ENCODE measurements at places on chromosomes 5 and 9.

DNA sequence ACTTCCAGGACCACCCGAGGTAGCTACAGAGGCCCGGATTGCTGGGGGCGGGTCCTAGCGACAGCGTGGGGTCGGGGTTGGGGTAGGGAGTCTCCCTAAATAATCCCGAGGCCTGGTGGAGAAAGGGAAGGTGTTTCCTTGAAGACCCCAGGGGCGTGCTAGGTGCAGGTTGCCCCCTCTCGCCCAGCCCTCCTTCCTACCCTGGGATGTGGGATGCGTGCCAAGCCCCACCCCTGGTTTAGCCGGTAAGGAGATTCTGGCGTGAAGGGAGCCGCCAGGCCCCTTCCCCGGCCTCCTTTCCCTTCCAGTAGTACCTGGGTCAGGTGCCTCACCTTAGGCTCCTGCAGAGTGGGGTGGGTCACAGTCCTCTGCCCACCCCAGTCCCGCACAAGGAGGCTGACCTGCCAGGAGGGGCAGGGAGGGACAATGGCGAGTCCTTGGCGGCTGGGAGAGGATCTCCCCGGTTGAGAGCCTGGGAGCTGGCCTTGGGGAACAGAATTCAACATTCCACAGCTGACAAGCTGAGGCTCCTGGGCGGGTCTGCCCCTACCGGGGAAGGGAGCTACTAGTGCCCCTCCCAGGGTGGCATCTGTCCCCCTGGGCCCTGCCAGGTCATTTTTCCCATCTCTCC is 674 bp downstream of the TSPAN17 start:
- peak; percentile 24 for DNase-seq

DNA sequence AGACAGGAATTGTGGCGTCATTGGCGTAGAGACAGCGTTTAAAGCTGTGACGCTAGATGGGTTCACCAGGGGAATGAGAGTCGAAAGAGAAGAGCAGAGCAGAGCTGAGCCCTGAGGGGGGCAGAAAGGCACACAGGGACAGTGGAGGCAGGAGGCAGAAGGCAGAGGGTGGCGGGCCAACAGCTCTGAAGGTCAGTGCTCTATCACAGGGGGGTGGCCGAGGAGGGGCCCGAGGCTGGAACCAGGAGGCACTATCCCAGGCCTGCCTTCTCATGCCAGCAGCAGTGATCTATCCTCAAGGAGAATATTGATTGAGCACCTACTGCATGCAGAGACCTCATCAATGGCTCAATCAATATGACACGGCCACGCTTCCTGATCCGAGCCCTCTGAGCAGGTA is 132.4 kb downstream of the KCNIP1 start:
- DNase-seq = no peak

DNA sequence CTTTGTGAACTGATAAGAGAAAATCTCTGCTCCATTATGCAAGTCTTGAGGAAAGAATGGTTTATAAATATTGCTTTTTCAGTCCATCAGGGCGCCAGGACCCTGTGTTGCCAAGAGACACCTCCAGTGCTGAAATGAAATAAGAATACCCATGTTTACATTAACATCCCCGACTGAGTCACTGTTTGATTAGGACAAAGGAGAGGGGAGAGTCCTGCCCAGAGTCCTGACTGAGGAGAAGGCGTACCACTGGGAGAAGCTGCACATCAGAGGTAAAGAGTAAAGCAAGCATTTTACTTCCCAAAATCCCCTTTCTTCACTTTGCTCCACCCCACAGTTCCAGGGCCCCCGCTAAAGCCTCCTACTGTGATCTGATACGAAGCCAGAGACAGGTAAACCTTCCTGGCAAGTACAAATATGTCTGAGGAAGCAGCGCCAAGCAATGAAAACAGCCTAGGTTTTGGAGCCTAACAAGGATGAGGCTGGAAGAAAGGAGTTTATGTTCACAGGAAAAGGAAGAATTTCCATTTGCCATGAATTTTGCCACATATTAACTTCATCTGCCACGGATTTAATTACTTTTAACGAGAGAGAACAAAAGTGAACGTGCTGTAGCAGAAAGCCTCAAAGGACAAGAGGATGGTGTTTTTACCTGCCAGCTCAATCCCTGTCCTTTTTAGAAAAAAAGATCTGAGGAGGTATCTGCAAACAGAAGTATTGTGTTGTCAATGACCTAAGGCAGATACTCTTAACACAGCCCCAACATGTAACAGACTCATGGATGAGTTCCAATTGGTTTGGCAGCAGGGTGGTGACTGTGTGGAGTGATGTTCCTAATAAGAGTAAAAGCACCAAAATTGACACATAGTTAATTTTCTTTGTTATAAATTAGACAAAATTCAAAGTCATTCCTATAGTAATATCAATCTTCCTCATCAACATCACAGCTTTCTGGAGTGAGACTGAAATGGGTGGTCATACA is 209.4 kb upstream of the TLE4 start:
- DNase-seq = no peak

DNA sequence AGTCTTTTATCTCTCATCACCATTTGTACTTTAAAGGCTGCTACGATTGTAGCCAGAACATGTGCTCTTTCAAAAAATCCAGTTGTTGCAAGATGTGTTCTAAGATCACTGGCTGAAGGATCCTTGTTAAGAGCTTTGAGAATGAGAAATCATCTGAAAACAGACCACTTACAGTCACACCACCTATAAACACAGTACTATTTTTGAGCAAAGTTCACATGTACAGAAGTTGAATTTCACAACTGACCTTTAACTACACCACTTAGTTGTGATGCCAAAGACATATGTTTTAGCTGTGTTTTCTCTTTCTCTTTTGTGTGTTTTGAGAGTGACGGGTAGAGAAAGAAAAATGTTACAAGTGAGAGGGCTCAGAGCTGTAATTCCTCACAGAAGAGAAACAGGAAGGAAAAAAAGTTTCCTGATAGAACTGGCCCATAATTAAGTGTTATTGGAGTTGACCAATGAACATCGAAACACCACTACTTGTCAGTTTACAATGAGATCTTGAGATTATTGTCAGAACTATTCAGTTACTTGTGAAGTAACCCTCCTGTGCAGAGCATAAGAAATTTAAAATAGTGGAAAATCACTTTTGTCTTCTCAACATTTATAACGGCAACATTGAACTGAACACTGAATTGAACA is 245.4 kb downstream of the MLLT3 start:
- DNase-seq = no peak

- no peak for DNase-seq
Observed at GRCh38 chr5:125045646-125046045, 299.2 kb upstream of the ZNF608 start.

DNA sequence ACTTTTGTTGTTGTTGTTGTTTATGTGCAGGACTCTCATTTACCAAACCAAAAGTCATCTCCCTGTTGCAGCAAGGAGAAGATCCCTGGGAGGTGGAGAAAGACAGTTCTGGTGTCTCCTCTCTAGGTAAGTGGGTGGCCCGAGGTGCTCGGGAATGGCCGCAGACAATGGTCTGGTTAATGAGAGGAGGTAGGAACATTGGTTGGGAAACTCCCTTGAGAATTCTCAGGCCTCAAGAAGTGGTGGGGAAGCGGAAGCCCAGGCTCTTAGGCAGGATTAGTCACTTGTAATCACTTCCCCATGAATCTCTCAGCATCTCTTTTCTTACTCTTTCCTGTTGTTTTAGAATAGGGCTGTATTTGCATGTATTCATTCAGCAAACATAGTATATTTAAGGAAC is 7.2 kb downstream of the ZNF354B start:
- no peak for DNase-seq

DNA sequence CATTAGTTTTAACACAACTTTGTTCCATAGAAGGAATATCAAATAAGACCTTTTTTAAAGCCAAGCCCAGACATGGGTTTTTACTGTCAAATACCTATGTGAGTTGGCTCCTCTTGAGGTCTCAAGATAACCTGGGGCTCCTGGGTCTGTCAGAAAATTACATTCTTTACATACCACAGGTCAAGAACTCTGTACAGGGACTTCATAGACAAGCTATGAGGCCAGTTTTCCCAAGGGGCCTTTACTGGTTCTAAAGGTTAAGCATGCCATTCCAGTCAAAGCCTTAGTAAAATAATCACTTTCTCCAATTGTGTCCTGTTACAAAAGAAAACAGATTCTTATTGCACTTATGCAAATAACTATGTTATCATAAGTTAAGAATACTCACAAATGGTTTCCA is 15.5 kb upstream of the SMC2 start:
- DNase-seq = no peak

GRCh38 chr9:15720861-15721260 is 168.0 kb downstream of the CCDC171 start:
- DNase-seq = no peak

GRCh38 chr5:88878976-88879375 is 4.0 kb downstream of the MEF2C start:
- DNase-seq = no peak
